Calu3 (cell line): ENCODE measurements at places on chromosomes 6 and 20.

DNA sequence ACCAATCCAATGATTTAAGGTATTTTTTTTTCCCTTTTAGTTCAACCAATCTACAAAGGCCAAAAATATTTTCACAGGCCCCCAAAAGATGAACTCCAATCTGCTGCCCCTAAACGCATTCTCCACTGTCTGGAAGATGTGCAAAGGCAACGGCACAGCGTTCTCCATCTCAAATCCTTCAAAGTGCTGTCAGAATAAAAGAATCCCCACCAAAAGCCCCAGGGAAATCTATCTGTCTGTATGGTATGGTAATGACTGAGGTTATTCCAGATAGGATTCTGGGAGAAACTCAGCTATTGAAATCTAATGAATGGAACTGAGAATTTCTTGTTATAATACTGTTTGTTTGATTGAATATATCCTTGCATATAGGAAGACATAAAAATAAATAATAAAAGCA is 217.8 kb upstream of the CCN2 start:
- no peak for DNase-seq

- DNase-seq, result no peak
Measured at GRCh38 chr6:146359131-146359530, 184.5 kb upstream of the RAB32 start.

- DNase-seq, result no peak
Measured at GRCh38 chr6:135819665-135820064, 31.8 kb upstream of the PDE7B start.

GRCh38 chr6:156885562-156885961 is 108.4 kb downstream of the ARID1B start:
- DNase-seq, result no peak

GRCh38 chr20:50980851-50981713 is 22.5 kb downstream of the MOCS3 start:
- DNase-seq, result peak; percentile 88

DNA sequence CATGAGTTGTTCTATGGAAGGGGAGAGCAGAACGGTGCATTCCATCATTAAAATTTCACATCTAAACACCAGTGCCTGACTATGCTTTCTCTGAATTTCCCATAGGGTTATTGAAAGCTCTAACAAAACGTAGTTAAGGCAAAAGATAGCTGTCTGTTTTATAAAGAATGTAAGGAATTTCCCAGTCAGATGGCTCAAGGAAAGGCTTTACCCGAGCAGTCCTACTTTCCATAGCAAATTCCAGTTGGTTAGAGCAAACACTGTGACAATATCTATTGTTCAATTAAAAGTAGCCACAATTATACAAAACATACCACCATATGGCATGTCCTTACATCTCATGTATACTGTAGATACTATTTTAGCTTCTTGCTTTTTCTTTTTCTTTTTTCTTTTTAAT is 1059.5 kb upstream of the FLRT3 start:
- DNase-seq, result no peak

- DNase-seq, result no peak
Measured at GRCh38 chr20:51347831-51348230, 194.7 kb downstream of the NFATC2 start.

- DNase-seq, result no peak
Measured at GRCh38 chr6:168935628-168936010, 318.0 kb downstream of the THBS2 start.

DNA sequence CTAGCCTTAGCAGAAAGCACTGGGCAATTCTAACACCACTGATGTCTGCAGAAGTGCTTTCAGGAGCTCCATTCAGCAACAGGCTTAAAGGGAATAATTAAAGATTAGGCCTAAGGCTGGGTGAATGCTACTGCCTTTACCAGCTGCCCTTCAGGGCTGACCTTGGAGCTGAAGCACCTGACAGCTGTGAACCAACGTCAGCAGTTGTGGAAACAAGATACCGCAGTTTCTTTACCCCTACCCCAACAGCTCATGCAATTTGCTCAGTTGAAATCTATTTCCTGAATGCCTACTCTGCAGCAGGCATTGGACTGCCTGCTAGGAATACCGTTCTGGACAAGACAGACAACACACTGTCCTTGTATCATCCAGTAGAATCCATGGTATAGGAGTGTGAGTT is 51.5 kb upstream of the ADTRP start:
- DNase-seq, result no peak

DNA sequence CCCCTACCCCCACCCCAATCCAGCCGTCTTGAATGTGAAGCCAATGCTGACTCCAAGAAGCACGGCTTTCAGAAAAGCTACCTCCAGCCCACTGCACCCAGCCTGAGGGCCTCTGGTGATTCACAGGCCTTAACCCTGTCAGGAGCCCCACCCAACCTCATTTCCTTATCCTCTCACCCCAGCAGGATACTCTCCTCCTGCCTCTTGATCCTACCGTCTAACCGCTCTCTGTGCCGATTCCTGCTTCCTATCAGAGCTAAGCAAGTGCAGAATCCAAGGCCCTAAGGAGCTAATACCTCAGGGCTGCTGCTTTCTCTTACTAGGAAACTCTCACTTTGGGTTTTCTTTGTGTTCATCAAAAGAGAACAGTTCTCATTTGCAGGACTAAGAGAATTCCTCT is 47.2 kb downstream of the TRERF1 start:
- DNase-seq, result peak; percentile 74

DNA sequence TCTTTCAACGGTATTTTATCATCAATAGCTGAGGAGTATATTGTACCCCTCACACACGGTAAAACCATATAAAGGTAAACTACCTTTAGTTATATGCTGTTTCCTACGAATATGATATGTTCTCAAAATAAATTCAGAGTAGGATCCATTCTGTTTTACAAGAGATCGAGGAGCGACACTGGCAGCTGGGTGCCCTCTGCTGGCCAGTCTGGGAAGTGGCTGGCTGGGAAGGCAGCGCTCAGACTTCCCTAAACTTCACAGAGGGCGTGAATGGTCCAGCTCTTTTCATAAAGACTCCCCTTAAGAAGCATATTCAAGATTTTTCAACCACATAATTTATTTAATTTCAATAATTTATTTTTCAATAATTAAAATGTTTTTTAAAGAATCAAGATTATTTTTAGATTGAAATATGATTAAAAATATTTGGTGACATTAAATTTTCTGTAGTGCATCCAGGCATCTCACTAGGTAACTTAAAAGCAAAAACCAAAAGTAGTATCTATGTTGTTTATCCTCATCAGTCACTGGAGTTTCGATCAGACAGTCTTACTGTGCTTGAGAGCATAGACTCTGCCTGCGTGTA is 187.5 kb upstream of the PDE10A start:
- peak; percentile 77 for DNase-seq

- no peak for DNase-seq
Measured at GRCh38 chr6:135906542-135906941, 55.0 kb downstream of the PDE7B start.

DNA sequence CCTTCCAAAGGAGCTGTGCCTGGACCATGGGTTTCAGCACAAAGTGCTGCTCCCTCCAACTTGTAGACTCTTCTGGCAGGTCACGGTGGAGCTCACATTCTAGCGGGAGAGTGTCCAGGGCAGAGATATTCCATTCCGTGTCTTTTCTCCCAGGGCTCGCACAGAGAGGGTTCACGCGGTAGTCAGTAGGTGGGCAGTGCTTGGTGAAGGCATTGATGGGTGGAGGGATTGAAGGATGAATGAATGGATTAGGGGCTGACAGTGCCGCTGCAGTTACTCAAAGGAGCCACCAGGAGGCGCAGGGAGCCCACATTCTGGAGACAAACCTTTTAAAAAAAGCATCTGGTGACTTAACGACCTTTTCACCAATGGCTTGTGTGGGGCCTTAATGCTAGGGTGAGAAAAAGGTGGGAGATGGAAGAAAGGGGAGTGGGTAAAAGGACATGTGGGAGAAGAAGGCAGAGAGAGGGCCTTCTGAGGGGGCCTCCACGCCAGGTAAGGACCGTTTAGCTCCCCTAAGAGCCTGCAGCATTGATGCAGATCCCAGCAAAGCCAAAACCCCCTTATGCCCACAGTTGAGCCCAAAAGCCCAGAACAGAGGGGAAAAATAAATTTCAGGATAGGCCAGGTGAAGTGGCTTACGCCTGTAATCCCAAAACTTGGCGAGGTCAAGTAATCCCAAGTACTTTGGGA is 17.5 kb upstream of the FAM110A start:
- peak; percentile 51 for DNase-seq

GRCh38 chr20:57381596-57382503 is 9.3 kb upstream of the RBM38 start:
- peak; percentile 91 for DNase-seq
